ENCODE measurements at places on chromosomes 6 and 20.

DNA sequence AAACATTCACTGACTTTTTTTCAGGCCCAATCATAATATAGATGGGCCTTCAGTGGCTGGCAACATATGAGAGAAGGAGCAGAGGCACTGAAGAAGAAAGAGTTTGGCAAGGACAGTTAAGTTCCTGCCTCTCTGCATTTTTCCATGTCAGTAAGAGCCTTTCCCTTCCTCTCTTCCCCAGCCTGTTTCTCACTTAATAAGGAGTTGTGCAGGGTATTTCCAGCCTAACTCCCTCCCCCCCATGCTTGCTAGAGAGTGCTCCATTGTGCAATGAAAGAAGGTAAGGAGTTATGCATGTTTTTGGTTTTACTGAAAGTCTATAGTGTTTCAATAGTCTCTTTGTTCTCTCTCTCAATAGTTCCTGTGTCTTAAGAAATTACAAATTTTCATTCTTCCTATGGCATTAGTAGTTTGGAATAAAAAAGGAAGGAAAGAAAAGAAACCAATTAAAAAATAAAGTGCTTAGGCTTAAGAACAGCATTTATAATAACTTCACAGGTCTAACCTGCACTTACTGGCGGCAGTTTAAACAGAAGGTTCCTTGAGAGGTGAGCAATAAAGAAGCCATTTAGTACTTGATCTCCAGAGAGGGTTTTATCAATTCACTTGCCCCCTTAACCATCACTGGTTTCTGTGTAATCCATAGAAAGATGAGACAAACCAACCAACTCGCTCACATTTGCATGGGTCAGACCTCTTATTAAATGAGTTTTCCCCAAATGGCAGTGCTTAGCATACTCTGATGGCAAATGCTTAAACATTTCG is 251.1 kb downstream of the PTPRT start:
- no peak for DNase-seq

DNA sequence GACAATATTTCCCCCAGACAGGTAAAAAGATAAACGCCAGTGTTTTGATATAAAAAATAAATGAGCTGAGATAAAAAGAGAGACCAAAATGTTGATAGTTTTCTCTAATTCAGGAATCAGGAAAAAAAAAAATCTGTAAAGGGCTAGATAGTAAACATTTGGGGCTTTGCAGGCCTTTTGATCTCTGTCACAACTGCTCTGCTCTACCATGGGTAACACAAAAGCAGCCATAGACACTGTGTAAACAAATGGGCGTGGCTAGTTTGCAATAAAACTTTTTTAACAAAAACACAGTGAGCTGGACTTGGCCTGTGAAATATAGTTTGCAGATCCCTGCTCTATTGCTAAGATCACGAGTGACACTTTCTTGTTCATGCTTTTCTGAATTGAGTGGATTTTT is 219.1 kb upstream of the STXBP5 start:
- DNase-seq: no peak

- DNase-seq: no peak
These were observed 9.4 kb upstream of the SRC start for GRCh38 chr20:37336369-37337207.

- no peak for DNase-seq
These were observed 271.8 kb downstream of the PRL start for GRCh38 chr6:22024973-22025467.

GRCh38 chr20:62347445-62347844 is 19.7 kb downstream of the LAMA5 start:
- DNase-seq: no peak

GRCh38 chr20:43977962-43978361 is 63.3 kb downstream of the TOX2 start:
- DNase-seq: no peak

GRCh38 chr6:103011605-103012004 is 1618.1 kb downstream of the GRIK2 start:
- DNase-seq: no peak

GRCh38 chr20:45229264-45230056 is 8.3 kb downstream of the SEMG2 start:
- no peak for DNase-seq

DNA sequence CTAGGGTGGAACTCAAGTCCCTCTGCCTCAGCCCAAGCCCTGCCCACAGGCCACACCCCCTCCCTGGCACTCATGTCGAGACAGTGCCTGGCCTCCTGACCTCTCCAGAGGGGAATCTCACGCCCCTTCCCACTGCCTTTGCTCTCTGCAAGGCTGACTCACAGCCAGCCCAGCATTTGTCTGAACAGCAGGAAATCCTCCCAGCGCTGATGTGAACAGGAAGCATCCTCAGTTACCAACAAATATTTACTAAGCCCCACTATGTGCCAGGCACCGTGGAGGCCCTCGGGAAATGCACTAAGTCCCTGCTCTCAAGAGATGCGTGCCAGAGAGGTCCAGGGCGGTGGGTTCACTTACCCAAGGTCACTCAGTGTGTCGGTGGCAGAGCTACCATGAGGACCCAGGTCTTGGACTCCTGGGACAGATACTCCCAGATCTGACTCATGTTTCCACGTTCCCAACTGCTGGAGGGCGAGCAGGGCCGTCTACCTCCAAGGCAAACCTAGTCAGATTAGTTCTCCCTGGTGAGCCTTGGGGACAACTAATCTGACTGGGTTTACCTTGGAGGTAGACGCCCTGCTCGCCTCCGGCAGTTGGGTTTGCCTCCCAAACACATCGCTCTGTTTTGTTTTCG is 7.8 kb downstream of the ADA start:
- peak; percentile 70 for DNase-seq

GRCh38 chr20:8389381-8390036 is 257.4 kb downstream of the PLCB1 start:
- DNase-seq: peak; percentile 57

DNA sequence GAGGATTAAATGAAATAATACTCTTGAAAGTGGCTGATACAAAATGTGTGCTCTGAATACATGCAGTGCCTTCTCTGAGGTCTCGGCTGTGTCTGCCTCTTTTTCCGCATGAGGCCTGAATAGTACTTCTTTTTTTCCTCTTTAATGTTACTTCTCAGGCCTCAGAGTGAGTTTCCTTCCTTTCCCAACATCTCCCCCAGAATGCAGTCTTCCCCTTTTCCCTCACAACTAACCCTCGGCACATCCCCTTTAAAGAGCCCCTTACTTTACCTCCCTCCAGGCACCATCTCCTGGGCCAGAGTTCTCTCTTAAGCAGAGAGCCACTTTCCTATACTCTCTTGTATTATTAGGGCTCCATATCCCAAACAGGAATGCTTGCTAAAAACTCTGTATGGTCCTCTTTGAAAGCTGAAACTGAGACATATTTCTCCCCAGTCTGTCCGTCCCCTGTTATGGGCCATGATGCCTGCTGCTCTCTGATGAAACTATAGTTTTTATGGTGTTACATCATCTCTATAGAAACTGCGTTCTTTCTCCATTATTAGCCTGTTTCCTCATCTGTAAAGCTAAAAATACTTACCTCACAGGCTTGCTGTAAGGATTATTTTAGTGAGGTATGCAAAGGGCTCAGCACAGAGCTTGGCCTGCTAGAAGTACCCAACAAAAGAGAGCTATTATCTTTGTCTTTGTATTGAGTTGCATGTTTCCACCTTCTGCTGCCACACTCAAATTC is 2.3 kb downstream of the PLAGL2 start:
- DNase-seq: peak; percentile 29

DNA sequence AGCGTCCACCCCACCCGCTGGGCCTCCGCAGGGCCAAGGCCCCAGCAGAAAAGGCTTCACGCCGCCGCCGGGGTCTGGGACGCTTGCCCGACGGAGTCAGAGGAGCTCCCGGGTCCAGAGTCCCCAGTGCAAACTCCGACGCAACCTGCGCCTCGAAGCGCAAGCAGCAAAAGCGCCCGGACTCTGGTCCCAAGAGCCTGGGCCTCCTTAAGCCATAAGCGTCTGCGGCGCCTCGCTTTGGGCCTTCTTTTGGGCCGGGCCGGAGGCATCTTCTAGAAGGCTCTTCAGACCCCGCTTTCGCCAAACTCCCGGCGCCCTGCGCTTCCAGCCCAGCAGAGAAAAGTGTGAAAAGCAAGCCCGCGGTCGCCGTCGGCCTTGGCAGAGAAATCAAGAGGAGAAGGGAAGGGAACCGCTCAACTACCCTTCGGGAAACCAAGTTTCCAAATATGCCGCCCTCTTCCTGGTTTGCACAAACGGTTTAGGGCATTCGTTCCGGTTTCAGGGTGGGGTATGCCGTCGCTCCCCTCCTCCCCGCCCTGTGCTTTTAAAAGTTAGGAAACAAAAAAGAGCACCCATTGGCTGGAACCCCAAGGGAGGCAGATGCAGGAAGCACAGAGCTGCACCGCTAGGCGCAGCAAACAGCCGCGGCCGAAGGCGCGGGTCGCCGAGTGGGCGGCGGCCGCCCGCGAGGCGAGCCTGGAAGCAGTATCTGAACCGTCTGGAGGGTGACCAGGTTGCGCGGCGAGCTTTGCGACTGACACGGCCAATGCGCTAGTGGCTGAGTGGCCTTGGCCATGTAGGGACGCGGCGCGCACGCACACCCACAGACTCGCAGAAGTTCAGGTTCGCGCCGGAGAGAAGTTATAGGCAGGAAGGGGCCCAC is 1.2 kb downstream of the TBX18 start:
- peak; percentile 85 for DNase-seq

DNA sequence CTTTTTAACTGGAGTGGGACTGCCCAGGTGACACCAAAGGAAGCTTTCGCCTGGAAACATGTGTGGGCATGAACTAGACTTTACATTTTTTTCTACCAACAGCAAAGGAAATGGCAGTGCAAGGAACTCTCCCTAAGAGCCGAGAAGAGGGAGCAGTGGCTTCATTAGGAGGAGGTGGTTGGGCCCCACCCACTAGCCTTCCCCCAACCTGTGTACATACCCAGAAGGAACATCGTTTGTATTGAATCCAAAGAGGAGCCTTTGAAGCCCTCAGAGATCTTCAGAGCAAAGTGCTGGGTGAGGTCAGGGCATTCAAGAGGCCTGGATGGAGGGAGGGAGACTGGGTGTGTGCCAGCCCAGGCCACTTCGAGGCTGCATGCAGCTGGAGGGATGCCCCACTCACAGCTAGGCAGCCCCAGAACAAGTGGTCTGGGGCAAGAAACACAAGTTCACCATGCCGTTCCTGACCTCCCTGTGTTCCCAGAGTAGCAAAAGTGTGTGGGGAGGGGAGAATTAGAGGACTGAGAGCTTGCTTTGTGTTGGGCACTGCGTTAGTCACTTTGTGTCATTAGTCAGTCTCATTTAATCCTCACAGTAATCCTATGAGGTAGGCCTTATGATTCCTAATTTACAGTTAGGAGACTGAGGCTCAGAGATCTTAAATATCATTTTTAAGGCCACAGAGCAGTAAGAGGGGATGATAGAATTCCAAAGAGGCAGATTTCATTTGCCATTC is 191.6 kb upstream of the SUPT3H start:
- DNase-seq: no peak

- peak; percentile 50 for DNase-seq
These were observed 82.8 kb downstream of the MLIP start for GRCh38 chr6:54194067-54194466.

DNA sequence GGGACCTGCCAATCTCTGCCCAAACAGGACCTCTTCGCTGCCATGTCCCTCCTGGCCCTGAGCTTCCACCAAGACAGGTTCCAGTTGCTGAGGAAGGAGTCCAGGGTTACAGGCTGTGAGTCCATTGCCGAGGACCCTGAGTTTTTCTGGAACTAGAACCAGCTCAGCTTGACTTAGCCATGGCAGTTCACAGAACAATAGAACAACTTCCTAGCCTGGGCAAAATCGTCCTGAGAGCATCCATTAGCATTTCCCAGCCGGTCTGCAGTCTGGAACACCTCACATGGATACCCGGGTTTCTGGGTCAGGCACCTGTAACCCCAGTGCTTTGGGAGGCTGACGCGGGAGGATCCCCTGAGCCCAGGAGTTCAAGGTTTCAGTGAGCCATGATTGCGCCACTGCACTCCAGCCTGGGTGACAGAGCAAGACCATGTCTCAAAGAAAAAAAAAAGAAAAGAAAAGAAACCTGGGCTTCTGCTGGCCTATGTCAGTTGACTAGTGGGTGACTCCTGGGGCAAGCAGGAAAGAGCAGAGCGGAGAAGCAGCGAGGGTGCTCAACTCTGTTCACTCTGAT is 90.3 kb downstream of the TCP11 start:
- DNase-seq: no peak

DNA sequence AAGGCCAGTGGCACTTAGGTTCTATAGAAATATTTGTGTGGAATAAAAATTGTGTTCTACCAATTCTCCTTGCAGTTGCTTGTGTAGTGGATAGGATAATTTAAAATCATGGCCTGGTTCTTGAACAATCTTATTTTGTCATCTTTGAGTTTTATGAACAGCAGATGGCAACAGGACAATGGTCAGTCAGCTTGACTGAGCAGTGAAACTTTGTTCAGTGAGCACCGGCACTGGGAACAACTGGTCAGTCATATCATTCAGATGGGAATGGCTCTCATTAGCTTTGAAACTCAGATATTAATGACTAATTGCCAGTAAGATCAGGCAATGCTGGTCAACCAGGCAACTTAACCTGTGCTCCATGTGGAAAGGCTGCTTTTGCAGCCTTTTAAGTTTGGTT is 129.2 kb downstream of the BCKDHB start:
- DNase-seq: no peak

- peak; percentile 20 for DNase-seq
These were observed 370.3 kb downstream of the RFPL4B start for GRCh38 chr6:112717401-112717800.

- no peak for DNase-seq
These were observed 29.4 kb downstream of the RING1 start for GRCh38 chr6:33237741-33238140.

DNA sequence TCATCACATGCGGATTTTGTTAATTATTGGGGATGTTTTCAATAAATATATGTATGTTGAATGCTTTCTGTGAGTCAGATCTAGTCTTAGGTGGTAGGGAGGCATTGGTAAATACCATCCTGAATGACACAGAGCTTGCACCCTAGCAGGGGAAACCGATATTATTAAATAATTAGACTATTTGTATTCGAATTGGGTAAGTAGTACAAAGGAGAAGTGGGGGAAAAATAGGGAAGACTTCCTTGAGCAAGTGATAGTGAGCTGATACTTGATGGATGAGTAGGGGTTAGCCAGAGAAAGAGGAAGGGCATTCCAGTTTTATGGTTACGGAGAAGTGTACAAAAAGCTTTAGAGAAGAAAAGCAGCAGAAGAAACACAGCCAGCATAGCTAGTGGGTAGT is 1.5 kb downstream of the RIOK1 start:
- no peak for DNase-seq

GRCh38 chr20:62276439-62276838 is 26.4 kb upstream of the ADRM1 start:
- no peak for DNase-seq

DNA sequence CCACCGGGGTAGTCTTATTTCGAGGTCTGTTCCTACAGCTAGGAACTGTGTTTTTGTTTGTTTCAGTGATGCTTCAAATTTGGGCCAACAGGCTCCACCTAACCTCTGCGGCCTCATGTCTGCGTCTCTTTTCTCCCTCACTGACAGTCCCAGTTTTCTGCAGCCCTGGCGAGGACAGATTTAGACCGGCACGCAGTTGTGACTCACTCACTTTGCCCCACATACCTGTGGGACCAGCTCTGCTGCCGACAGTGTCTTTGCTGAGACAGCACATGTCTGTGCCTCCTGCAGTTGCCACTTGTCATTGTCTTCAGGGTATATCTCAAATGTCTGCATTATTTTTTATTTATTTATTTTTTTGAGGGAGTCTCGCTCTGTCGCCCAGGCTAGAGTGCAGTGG is 29.2 kb downstream of the OSBPL2 start:
- DNase-seq: no peak

- no peak for DNase-seq
These were observed 6.2 kb downstream of the TRIM38 start for GRCh38 chr6:25968769-25969168.
